ENCODE measurements at places on chromosomes 1 and 21.

GRCh38 chr21:37119421-37120218, 46.6 kb downstream of the TTC3 start:
- no peak for DNase-seq

- DNase-seq, result no peak
Measured at GRCh38 chr21:26597981-26598380, 24.9 kb upstream of the CYYR1 start.

DNA sequence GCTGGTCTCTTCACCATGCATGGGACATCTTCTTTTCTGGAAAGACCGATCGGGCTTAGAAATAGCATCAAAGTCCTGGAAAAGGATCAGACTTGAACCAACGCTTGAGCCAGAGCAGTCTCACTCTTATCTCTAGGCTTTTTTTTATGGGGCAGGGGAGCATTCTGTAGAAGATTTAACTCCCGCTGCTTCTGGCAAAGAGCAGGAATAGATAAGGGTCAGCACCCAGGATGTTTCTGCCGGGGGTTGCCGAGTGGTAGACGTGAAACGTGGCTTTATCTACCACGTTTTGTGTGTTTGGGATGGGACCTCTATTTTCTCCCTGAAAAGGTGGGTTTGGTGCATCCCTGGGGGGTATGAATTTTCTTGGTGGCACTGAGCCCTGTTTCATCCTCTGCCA, 18.8 kb downstream of the SPSB1 start:
- no peak for DNase-seq

DNA sequence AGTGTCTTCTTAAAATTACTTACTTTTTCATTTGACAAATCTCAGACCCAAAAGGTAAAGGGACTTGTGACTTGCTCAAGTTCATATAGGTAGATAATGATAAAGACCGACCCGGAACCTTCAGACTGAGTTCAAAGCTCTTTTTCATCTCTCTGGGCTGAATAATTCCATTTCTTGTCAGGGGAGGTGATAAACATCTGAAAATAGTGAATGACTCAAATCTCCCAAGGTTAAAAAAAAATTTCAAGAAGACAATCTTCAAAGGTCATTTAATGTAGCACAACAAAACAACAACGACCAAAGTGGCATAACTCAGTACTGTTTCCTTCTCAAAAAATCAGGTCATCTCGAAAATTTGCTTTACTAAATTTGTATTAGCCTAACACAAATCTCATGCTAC, 20.6 kb downstream of the LUZP1 start:
- DNase-seq, result no peak

DNA sequence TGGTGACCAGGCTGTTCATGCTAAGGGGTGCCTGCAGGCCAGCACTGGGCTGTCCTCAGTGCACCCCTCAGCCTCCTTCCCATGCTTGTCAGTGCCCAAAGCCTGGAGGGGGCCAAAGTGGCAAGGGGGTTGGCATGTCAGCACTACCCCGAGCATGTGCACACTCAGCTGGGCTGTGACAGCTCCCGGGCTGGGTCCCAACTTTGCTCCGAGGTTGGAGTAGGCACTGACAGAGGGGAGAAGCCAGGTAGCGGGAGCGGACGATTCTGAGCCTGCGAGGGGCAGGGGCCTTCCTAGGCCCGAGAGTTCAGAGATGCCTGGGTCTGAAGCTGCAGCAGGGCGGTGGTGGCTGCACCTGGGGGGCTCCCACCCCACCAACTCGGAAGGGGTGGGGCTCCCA, 119.0 kb downstream of the MAST2 start:
- DNase-seq, result no peak

DNA sequence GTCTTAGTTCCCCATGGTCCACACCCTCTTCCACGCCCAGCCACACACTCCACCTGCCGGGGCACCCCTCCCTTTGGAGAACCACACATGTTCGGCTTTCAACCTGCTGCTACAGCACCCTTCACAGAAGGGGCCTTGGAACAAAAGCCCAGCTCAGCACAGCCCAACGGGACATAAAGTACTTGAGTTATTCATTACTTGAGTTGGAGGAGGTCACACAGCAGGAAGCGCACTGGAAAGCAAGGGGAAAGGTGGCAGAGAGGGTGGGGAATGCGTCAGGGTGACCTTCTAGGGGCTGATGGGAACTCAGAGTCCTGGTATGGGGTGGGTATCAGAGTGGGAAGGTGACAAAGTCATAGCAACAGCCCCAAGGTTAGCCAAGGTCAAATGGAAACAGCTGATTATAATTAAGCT, 3.0 kb upstream of the ATP1B1 start:
- no peak for DNase-seq

DNA sequence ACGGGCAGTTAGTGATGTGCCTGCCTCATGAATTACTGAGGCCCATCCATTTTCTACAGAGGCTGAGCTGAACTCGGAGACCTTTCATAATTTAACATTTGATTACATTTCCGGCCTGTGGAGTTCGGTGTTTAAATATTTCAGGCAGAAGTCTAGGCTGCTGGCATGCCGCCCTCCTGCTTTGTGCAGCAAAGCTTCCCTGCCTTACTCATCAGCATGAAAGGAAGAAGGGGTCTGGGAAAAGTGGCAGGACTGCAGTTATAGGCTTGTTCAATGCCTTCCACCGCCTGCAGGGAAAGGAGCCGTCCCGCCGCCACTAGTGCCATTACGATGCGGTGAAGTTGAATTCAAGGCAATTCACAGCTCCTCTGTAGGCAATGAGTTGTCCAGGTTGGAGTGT, 527.9 kb downstream of the NPHP4 start:
- no peak for DNase-seq

DNA sequence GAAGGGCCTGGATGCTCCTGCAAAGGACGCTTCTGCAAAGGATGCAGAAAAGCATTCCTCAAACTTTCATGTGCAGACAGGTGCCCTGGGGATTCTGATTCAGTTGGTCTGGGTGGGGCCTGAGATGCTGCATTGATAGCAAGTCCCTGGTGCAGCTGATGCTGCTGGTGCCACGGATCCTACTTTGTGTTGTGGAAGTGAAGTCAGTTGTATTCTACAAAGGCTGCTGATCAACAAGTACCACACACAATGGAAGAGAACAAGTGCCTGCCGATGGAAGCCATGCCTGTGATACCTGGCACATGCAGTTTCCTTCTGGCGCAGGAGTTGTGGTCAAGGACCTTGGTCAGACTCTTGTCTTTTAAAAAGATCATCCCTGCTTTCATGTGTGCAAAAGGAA, 478.8 kb downstream of the CAMTA1 start:
- DNase-seq, result no peak

- no peak for DNase-seq
Measured at GRCh38 chr1:243946253-243946652, 96.2 kb upstream of the AKT3 start.

DNA sequence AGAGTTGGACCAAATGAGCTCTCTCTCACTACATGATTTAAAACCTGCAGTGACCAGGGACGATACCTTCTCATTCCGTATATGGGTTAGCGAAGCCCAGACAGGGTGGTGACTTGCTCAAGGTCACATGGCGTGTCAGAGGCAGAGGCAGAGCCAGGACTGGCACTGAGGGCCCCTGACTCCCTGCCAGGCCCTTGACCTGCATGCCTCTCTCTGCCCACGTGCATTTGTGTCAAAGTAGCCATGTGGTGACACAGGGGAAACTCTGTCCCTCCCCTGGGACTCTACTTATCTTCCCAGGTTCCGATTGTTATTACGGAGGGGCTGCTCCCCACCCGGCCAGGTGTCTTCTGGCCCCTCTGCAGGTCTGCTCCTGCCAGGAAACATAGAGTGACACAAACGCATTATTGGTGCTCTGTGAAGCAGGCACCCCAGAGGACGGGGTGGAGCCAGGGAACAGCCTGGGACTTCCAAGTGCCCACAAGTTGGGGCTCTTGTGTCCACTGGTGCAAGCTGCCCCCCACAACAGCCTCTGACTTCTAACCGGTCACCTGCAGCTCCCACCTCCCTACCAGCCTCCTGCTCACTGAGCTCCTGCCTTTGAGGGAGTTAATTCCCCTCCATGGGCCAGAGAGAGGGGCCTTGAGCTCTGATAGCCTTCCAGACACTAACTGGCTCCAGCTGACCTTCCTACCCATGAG, 7.3 kb upstream of the TINAGL1 start:
- DNase-seq, result no peak

DNA sequence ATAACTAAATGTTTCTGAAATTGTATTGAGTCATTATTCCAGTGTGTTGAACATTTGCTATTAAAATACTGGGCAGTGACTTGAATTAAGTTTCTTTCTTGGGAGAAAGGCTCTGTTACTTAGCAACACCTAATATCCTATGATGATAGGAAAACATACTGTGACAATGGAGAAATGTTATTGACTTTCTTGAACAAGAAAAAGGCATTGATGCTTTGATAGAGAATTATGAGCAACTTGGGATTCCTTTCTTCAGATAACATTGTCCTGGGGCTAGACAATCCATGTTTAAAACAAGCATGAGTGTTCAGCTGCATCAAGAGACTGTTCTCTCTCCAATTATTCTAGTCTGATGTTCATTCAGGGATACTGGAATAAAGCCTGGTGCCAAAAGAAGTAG, 215.9 kb upstream of the L1TD1 start:
- no peak for DNase-seq

DNA sequence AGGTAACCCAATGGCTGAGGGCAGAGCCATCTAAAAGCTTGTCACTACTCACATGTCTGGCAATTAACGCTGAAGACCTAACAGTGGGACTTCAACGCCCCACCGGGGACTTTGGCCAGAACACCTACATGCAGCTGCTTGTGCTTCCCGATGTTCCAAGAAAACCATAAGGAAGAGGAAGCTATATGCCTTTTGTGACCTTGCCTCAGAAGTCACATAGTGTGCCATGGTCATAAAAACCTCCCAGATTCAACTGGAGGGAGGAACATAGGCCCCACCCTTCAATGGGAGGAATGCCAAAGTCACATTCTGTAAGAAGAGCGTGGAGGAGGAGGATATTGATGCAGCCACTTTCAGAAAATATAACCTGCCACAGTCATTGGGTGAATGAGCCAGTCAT, 147.8 kb upstream of the MAGI3 start:
- DNase-seq, result no peak

GRCh38 chr1:19410393-19410792, 74.9 kb downstream of the CAPZB start:
- DNase-seq, result no peak

- DNase-seq, result no peak
Measured at GRCh38 chr1:233143241-233143640, 152.3 kb downstream of the PCNX2 start.

- DNase-seq, result peak; percentile 5
Measured at GRCh38 chr1:88655685-88656299, 28.3 kb upstream of the PKN2 start.

DNA sequence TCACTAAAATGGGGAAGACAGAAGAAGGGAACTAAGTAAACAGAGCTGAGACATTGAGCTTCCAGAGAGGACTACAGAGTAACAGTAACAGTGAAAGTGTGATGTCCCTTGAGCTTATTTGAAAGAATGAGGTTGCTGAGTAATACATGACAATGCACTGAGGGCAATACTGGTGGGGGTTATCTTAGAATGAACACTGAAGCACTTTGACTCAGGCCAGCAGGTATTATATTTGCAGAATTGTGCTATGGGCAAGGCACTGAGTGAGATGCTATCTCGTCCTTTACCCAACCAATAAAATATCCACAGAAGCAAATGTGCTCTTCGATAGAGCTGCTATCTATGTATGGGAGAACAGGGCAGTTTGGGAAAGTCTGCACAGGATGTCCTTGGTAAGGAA, 133.2 kb downstream of the DISP1 start:
- no peak for DNase-seq

- no peak for DNase-seq
Measured at GRCh38 chr1:211623515-211623914, 44.6 kb upstream of the SLC30A1 start.

- DNase-seq, result no peak
Measured at GRCh38 chr1:31596737-31597097, 20.4 kb downstream of the TINAGL1 start.

DNA sequence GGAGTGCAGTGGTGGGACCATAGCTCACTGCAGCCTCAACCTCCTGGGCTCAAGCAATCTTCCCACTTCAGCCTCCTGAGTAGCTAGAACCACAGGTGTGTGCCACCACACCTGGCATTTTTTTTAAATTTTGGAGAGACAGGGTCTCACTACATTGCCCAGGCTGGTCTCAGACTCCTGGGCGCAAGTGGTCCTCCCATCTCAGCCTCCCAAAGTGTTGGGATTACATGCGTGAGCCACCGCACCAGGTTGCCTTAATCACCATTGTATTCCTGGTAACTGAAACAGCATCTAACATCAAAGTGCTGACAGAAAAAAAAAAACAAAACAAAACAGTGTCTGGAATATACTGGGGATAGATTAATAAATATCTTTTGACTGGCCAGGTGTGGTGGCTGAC, 18.2 kb downstream of the RPL5 start:
- no peak for DNase-seq

GRCh38 chr21:33199100-33199464, 30.7 kb upstream of the IFNAR2 start:
- no peak for DNase-seq

- DNase-seq, result no peak
Measured at GRCh38 chr1:118989006-118989815, 1.1 kb upstream of the TBX15 start.

DNA sequence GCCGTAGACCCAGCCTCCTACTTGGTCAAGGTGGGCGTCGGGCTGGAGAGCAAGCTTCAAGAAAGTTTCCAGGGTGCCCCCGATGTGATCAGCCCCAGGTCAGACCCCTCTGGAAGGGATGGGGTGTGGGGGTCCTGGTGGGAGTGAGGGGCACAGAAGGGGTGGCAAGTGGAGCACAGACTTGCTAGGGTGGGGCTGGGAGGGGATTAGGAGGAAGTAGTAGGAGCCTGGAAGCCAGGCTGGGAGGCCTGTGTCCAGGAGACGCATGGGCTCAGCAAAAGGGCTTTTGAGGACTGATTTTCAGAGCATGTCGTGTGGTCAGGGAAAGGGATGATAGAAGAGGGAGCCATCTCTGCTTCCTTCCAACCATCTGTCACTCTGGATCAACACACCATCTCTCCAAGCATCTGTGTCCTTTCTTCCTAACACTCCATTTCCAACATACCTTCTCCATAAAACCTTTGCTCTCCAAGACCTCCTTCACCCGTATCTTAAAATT, 8.5 kb downstream of the TRIM46 start:
- DNase-seq, result no peak

- DNase-seq, result no peak
Measured at GRCh38 chr1:30450818-30451233, 272.6 kb downstream of the MATN1 start.

DNA sequence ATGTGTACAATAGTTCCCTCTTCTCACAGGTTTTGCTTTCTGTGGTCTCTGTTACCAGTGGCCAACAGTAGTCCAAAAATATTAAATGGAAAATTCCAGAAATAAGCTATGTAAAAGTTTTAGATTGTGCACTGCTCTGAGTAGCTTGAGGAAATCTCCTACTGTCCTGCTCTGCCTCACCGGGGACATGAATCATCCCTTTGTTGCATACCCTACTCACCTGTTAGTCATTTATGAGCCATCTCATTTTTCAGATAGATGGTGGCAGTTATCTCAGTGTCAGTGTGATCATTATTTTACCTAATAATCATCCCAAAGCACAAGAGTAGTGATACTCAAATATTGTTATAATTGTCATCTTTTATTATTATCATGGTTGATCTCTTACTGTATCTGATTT, 688.1 kb downstream of the PLA2G4A start:
- no peak for DNase-seq

- no peak for DNase-seq
Measured at GRCh38 chr1:11854519-11854918, 4.2 kb downstream of the NPPB start.

- no peak for DNase-seq
Measured at GRCh38 chr1:219075121-219075879, 98.4 kb upstream of the LYPLAL1 start.

- no peak for DNase-seq
Measured at GRCh38 chr1:246450611-246451251, 56.3 kb downstream of the SMYD3 start.

GRCh38 chr1:214492401-214493075, 58.9 kb downstream of the PTPN14 start:
- no peak for DNase-seq
